ENCODE measurements at places on chromosomes 12 and 14.

DNA sequence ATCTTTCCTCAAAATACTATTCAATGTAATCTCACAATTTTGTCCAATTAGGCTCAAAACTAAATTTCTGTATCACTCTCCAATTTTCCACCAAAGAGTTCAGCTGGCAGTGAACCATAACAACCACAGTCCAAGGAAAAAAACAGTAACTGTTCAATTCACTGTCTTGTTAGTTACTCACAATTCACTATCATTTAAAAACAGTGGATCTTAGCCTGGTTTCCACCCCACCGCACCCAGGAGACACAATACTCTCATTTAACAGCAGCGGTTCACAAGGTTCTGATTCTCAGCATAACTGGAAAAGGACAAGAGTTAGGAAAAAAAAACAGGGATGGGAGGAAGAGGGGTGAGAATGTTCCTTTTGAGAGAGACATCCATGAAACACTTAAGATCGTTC, 40.5 kb downstream of the MED13L start:
- DNase-seq, result no peak

DNA sequence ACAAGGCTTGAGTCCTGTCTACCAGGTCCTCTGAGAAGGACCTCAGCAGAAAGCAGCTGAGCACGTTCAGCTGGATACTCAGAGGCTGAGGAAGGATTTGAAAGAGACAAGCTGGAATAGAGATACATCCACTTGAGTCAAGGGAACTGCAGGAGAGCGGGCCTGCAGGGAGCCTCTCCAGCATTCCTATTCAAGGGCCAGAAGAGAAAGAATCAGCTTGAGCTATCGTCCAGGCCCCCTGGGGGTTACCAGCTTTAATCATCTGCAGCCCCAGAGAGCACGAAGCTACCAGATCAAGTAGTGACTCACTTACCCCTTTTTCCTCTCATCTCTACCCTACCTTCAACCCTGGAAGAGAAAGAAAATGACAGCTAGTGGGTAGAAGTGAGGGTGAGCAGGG, 80.9 kb downstream of the NDUFA12 start:
- DNase-seq, result no peak

GRCh38 chr14:92037989-92038388, 1.9 kb downstream of the TRIP11 start:
- no peak for DNase-seq

- no peak for DNase-seq
Measured at GRCh38 chr12:92912052-92912451, 17.0 kb downstream of the EEA1 start.

GRCh38 chr14:32017587-32017986, 59.5 kb upstream of the ARHGAP5 start:
- DNase-seq, result no peak

DNA sequence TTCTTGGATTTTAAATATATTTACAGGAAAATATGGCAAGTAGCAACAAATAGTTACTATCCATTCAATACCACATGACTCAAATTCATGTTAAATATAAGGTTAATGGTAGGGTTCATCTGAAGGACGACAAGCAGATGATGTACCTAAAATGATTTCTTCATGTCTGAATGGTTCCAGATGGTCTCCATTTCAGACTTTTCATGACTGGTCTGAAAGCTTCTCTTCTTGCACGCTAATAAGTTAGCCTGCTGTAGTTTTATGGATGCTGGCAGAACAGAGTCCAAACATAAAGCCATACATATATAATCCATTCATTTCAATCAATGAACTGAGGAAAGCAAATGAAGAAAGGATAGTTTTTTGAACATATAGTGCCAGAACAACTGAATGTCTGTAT, 257.0 kb upstream of the MGAT4C start:
- no peak for DNase-seq

DNA sequence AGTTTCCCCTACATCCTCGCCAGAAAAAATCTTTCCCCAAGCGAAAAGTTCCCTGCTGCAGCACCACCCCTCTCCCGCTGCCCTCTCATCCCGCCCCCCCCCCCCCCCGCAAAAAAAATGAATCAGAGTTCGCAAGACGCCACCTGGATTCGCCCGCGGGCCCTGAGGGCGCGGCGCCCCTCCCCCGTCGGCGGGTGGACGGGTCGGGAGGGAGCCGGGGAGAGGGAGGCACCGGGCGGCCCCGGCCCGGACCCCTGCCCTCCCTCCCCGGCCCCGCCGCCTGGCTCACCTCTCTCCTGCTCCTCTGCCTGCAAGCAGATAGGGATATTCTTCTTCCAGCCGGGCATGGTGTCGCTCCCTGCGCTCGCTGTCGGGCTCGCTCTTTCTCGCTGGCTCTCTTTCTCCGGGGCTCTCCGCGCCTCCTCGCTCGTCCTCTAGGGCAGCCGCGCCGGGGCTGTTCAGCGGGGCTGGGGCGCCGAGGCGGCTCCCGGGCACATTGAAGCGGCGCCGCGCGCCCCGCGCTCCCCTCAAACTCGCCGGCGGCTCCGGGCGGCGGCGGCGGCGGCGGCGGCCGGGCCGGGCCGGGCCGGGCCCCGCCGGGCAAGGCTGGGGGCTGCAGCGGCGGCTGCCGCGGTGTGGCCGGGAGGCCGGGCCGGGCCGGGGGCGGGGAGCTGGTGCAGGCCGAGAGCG, 200.3 kb upstream of the CAND1 start:
- no peak for DNase-seq

- DNase-seq, result no peak
Measured at GRCh38 chr12:21340403-21340802, 5.7 kb upstream of the SLCO1A2 start.

DNA sequence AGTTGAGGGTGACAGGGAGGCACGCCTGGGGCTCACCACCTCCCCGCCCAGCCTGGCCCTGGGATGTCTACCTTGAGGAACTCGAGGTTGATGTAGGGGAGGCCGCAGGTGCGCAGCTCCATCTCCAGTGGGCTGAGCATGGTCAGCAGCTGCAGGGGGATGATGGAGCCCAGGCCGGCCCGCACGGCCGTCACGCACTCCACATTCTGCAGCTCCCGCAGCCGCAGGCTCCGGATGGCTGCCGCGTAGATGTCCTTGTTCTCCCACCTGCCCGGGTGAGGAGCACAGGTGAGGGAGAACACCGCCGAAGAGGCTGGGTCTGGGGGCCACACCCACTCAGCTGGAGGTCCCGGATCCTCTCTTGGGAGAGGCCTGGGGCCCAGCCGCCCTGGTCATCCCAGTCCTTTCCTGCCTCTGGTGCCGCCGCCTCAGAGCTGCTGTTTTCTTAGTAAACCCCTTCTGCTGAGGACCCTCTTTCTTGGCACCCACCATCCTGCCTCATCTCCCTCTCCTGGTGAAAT, 38.2 kb downstream of the TRAFD1 start:
- no peak for DNase-seq

- DNase-seq, result no peak
Measured at GRCh38 chr14:97977651-97978261, 1180.6 kb downstream of the VRK1 start.

GRCh38 chr12:84696281-84696680, 216.3 kb downstream of the SLC6A15 start:
- DNase-seq, result no peak

GRCh38 chr14:105187935-105188524, 6.9 kb upstream of the NUDT14 start:
- DNase-seq, result no peak

Data from GDM1 (cell line).